ENCODE measurements at places on chromosomes 2 and 18. TPM values are rescaled to one million over a fixed set of nuclear protein-coding genes. Genes with fewer than 3 reads are reported as not detected.

FHOD3 gene
- 33.5 TPM for polyA plus RNA-seq

- no peak overlapping the region for H3K4me3 ChIP-seq
Measured at GRCh38 chr2:133605011-133605765, 36.9 kb upstream of the NCKAP5 start.

- peaks cover 9% of the 10 kb centered on the region for H3K36me3 ChIP-seq
- H3K27me3 ChIP-seq = no peaks in the 10 kb centered on the region
- H3K4me1 ChIP-seq = peaks cover 2% of the 10 kb centered on the region
- H3K4me3 ChIP-seq = no peak overlapping the region
Measured at GRCh38 chr18:79916128-79916494, 35.3 kb downstream of the SLC66A2 start.

SLC35G4 gene
- polyA plus RNA-seq = not detected

DNA sequence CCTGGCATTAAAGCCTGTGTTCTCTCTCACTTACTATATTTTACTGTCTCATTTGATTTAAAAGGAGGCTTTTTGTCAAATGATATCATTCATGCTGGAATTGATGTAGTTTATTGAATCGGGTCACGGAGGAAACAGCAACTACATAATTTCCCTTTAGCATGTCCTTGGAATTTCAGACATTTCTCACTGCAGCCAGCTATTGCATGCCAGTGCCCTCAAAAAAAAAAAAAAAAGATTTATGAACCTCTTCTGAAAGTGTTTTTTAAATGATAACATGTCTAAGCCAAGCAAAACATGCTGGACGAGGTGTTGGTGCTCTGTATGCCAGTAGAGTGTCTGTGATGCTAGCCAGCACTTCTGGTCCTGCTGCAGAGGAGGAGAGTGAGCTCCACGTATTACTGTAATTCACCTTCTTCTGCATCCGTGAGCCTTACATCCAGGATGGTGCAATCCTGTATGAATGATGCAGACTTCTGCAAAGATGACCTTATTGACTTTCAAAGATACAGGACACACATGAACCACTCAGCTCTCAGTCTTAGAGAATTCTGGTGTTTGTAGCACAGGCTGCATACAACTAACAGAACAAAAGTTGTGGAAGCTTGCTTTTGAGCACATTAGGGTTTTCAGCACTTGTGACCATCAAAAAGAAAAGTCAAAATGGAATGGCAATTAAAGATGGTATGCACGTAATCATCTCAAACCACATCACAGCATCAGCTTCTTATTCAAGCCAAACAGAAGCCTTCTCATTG is 31.1 kb downstream of the UGP2 start:
- no peak for DNase-seq
- H3K27ac ChIP-seq = no peak overlapping the region
- no peak overlapping the region for H3K4me3 ChIP-seq
- peaks cover 2% of the 10 kb centered on the region for H3K4me1 ChIP-seq
- no peaks in the 10 kb centered on the region for H3K36me3 ChIP-seq

HOXD9 gene
- not detected for polyA plus RNA-seq

GLI2 gene
- 2.8 TPM for polyA plus RNA-seq

CRACDL gene
- polyA plus RNA-seq = not detected

KIF3C gene
- polyA plus RNA-seq = 8.3 TPM

SNRNP27 gene
- polyA plus RNA-seq = 62.9 TPM

DNA sequence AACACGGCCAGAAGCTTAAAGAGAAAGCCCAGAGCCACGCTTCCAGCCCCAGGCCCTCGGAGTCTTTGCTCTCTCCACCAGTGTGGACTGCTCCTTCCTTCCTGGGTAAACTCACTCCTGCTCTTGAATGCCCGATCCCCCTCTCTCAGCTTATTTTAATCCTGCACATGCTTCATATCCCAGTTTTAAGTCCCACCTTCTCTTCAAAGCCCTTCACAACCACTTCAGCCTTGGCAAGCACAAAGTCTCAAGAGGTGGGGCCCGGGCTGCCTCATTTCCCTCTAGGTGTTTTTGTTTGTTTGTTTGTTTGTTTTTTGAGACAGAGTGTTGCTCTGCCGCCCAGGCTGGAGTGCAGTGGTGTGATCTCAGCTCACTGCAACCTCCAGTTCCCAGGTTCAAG is 21.6 kb upstream of the CREG2 start:
- peaks cover 5% of the 10 kb centered on the region for H3K36me3 ChIP-seq
- H3K4me1 ChIP-seq = peaks cover 6% of the 10 kb centered on the region
- H3K27ac ChIP-seq = no peak overlapping the region
- DNase-seq = no peak

DNA sequence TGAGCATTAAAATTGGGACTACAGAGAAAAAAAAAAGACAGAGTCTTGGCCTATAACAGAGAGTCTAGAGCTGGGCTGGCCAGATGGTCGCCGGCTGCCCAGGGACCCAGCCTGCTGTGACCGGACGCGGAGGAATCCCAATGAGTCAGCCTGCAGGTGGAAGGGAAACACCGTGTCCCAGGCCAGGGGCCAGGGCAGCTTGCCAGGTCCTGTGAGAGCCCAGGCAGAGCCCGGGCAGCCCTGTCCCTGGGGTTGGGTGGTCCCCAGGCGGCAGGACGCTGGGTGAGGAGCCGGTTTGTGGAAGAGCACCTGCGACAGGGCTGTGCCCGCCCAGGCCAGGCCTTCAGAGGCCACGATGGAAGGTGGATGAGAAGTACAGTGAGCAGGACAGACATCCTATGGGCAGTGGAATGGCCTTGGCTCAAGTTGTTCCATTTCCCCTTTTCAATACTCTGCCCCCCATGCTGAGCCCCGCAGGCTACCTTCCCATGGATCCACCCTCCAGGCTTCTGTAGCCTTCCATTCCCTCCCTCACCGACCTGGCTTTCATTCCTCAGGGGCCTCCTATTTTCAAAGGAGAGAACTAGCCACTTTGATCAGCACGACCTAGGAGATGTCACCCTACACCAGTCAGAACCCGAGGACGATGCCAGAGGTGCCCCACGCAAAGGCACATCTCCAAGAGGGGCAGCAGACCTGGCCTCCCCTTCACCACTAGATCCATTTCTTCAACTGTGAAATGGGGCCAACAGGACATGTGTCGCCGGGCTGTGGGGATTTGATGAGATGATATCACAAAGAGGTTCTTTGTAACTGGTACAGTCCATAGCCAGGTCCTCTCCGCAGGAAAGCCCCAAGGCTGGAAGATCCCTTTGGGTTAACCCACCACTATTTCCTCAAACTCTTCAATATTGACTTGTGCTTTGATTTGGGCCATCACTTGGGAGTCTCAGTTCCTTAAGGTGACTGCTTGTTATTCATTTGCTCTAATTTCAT is 87.5 kb downstream of the POLR1A start:
- H3K4me3 ChIP-seq = no peak overlapping the region
- peaks cover 3% of the 10 kb centered on the region for H3K4me1 ChIP-seq
- H3K36me3 ChIP-seq = no peaks in the 10 kb centered on the region
- DNase-seq = no peak
- H3K27me3 ChIP-seq = no peaks in the 10 kb centered on the region
- no peak overlapping the region for H3K27ac ChIP-seq

- DNase-seq = no peak
- H3K27me3 ChIP-seq = no peaks in the 10 kb centered on the region
- no peaks in the 10 kb centered on the region for H3K36me3 ChIP-seq
- no peak overlapping the region for H3K4me3 ChIP-seq
Measured at GRCh38 chr2:218701806-218702205, 8.8 kb upstream of the TTLL4 start.

DNA sequence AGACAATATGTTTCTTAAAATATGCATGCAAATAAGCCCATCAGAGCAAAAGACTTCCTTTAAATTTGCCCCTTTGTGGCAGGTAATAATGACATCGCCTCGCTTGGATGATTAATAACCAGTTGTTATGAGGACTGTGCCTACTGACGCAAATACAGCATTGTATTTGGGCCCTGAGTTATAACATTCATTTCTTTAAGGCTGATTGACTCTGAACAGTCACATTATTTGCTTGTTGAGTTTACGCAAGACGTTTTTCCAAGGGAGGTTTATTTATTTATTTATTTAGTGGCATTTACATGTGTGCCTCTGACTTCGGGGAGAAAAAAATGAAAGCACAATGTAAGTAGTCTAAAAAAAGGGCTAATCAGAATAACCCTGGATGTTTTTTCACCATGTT is 88.3 kb downstream of the SLC8A1 start:
- DNase-seq = peak; percentile 69
- peak overlapping the region; percentile 34 for H3K27ac ChIP-seq

DNA sequence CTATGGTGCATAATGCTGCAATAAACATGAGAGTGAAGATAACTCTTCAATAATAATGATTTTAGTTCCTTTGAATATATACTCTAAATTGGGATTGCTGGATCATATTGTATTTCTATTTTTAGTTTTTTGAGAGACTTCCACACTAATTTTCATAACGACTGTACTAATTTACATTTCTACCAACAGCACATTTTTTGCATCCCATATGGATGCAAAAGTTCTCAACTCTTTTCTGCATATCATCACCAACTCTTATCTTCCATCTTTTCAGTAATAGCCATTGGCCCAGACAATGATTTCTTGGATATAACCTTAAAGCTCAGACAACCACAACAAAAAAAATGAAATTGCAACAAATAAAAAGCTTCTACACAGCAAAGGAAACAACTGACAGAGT is 1082.4 kb downstream of the CNTNAP5 start:
- H3K27ac ChIP-seq = no peak overlapping the region
- no peaks in the 10 kb centered on the region for H3K4me1 ChIP-seq

GRCh38 chr2:231693956-231694355 is 14.4 kb upstream of the PTMA start:
- peaks cover 2% of the 10 kb centered on the region for H3K4me1 ChIP-seq
- DNase-seq = no peak
- H3K36me3 ChIP-seq = no peaks in the 10 kb centered on the region
- H3K27ac ChIP-seq = no peak overlapping the region
- H3K4me3 ChIP-seq = no peak overlapping the region

All from fibroblast of lung (primary cell).